Activated T-helper 2 cell treated with anti-CD3 and anti-CD28 coated beads, Interferon-gamma antibody, Interleukin-2, Interleukin-4, amounts not matched to agents 10 μg/mL and 5 μg/mL and 100 μg/mL, durations not matched to agents 14 hours and 24 hours and 36 hours (primary cell): ENCODE measurements at places on chromosomes 2 and 18. TPM values are rescaled to one million over a fixed set of nuclear protein-coding genes. Genes with fewer than 3 reads are reported as not detected.

DNA sequence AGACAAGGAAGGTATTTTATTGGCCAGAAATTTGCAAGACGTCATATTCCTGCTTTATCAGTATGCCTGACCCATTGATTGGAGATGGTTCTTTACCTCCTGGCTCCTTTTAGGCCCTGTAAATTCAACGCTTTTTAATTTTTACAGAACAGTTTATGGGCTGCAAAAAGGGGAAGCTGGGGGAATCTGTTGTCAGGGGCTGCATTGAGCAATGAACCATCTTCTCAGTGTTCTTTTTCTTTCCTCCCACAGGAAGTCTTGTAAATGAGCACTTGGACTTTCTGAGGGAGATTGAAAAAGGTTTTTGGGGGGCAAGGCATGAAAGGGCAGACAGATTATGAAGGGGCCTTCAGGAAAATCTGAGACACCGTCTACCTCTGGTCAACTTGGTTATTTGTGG lies 503.6 kb upstream of the TNP1 start:
- no peak for DNase-seq
- H3K4me3 ChIP-seq = no peak overlapping the region
- H3K4me1 ChIP-seq = no peaks in the 10 kb centered on the region
- no peaks in the 10 kb centered on the region for H3K36me3 ChIP-seq

DNA sequence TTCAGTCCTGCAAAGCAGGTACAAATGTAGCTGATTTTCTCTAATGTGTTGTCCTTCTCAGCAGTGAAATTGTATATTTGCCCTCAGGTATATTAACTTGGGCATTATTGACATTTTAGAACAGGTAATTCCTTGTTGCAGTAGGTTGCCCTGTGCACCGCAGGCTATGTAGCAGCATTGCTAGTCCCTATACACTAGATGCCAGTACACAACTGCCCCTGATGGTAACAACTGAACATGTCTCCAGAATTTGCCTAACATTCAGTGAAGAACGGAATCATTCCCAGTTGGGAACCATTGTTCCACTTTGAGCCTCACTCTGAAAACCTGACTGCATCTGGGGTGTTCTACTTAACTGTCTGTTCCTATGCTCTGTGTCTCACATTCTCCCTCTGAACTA lies 23.1 kb upstream of the TFPI start:
- peaks cover 4% of the 10 kb centered on the region for H3K4me1 ChIP-seq
- no peak overlapping the region for H3K27ac ChIP-seq
- no peaks in the 10 kb centered on the region for H3K36me3 ChIP-seq
- H3K27me3 ChIP-seq = no peaks in the 10 kb centered on the region
- H3K4me3 ChIP-seq = no peak overlapping the region
- no peak for DNase-seq

DNA sequence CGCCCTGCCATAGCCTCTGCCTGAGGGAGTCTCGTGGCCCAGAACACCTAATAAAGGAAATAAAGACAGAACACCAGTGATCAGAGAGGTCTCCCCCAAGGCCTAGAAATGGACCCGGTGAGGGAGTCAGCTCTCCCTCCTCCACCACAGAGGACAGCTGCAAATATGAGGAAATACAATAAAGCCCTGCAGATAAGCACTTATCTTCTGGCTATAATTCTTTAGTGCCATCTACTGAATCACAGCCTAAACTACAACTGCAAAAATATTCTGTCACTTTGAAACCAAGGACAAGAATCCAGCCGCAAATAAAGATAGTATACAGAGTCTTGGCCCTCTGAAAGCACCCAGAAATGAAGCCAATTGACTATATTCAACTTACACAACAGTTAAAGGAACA lies 42.4 kb upstream of the TACR1 start:
- H3K36me3 ChIP-seq = no peaks in the 10 kb centered on the region
- no peak for DNase-seq
- H3K4me3 ChIP-seq = no peak overlapping the region
- no peak overlapping the region for H3K27ac ChIP-seq
- no peaks in the 10 kb centered on the region for H3K4me1 ChIP-seq

GRCh38 chr2:29123617-29124349 lies 8.6 kb downstream of the CLIP4 start:
- no peak for DNase-seq
- H3K4me3 ChIP-seq = no peak overlapping the region
- H3K27me3 ChIP-seq = no peaks in the 10 kb centered on the region
- peaks cover 66% of the 10 kb centered on the region for H3K36me3 ChIP-seq
- H3K27ac ChIP-seq = no peak overlapping the region

- DNase-seq = no peak
- H3K4me3 ChIP-seq = no peak overlapping the region
- peaks cover 45% of the 10 kb centered on the region for H3K4me1 ChIP-seq
- peaks cover 42% of the 10 kb centered on the region for H3K36me3 ChIP-seq
- peak overlapping the region; percentile 81 for H3K27ac ChIP-seq
Observed at GRCh38 chr2:143263066-143263625, 133.9 kb downstream of the ARHGAP15 start.

GRCh38 chr18:48669180-48669675 lies 130.4 kb downstream of the CTIF start:
- DNase-seq = no peak
- no peaks in the 10 kb centered on the region for H3K4me1 ChIP-seq
- no peak overlapping the region for H3K4me3 ChIP-seq
- no peaks in the 10 kb centered on the region for H3K36me3 ChIP-seq
- no peak overlapping the region for H3K27ac ChIP-seq

GRCh38 chr2:43062058-43062457 lies 164.3 kb downstream of the ZFP36L2 start:
- no peak overlapping the region for H3K27ac ChIP-seq
- H3K4me3 ChIP-seq = no peak overlapping the region

DNA sequence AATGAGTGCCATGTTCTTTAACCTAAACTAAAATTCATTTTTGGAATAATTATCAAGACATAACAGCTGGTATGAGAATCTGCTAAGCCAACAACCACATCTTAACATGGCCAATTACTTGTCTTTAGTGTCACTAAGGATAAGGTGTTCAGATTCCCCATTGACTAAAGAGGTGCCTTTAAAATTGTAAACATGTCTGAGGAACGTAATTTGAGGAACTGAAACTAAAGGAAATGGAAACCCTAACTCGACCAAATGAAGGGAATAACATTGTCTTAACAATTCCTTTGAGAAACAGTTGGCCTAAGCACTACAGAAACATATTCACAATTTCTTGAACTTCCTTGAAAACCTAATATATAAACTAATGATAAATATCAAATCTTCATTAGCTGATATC lies 355.4 kb upstream of the GULP1 start:
- no peaks in the 10 kb centered on the region for H3K27me3 ChIP-seq
- no peaks in the 10 kb centered on the region for H3K36me3 ChIP-seq
- no peak overlapping the region for H3K27ac ChIP-seq
- H3K4me3 ChIP-seq = no peak overlapping the region
- no peaks in the 10 kb centered on the region for H3K4me1 ChIP-seq

GRCh38 chr18:36386150-36386920 lies 88.8 kb downstream of the FHOD3 start:
- no peak for DNase-seq
- H3K4me3 ChIP-seq = no peak overlapping the region
- no peak overlapping the region for H3K27ac ChIP-seq
- H3K36me3 ChIP-seq = no peaks in the 10 kb centered on the region
- H3K27me3 ChIP-seq = no peaks in the 10 kb centered on the region

DNA sequence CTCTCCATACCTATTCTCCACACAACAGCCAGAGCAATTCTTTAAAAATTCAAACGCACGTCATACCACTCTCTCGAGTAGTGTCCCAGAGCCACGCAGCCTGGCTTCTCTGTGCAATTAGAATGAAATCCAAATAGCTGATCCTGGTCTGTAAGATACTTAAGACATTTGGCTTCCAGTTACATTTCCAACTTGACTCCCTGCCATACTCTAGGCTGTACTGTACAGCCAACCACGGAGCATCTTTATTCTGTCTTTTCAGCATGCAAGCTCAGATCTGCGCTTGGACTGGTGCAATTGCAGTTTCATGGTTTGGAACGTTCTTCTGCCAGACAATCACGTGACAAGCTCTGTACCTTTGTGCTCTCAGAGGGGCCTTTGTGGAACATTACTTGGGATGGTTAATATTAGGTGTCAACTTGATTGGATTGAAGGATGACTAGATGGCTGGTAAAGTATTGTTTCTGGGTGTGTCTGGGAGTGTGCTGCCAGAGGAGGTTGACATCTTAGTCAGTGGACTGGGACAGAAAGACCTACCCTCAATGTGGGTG lies 325.6 kb downstream of the SOX11 start:
- no peaks in the 10 kb centered on the region for H3K27me3 ChIP-seq
- H3K4me1 ChIP-seq = no peaks in the 10 kb centered on the region
- H3K4me3 ChIP-seq = no peak overlapping the region
- DNase-seq = no peak

DNA sequence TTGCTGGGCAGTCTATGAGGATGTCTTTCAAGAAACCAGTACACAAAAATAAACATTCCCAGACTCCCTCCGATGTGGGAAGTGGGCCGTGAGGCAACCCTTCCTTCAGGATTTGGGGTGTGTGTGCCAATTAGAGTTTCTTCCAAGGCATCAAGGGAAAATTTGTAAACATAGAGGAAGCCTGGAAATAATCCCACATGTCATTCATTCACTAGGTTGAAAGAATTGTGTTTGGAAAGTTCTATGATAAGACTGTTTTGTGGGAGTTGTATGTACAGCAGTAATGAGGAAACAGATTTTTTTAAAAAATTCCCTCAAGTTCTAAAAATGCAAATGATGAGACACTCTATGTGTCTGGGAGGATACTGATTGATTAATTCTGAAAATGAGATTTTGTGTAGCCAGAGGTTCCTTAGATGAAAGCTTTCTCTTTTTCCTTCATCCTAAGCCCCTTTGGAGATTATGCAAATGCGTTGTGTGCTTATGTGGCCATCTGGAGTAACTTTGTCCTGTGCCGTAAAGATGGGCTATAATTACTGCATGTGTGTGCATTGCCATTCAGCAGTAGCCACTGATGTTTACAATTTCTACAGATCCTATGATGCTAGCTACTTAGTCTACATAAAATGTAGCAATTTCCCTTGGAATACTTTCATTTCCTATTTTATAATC lies 107.8 kb upstream of the TPO start:
- DNase-seq = no peak
- peaks cover 15% of the 10 kb centered on the region for H3K4me1 ChIP-seq
- H3K27me3 ChIP-seq = no peaks in the 10 kb centered on the region
- H3K36me3 ChIP-seq = no peaks in the 10 kb centered on the region

DNA sequence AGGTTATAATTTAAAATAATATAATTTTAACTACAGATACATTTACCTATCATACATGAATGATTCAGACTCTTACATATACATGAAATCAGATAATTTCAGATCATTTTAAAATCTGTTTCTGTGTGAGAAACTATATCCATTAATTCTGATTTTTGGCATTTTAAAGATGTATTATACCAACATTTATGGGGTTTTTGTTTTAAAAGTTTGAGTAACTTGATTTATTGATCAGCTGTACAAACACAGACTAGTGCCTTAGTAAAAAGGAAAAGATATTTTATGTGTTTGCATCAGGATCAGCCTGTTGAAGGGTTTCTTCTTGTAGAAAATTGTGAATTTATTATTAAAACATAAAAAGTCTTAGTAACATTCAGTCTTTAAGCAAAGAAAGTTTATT lies 59.9 kb downstream of the KIAA1328 start:
- no peak overlapping the region for H3K27ac ChIP-seq
- no peaks in the 10 kb centered on the region for H3K36me3 ChIP-seq
- H3K27me3 ChIP-seq = no peaks in the 10 kb centered on the region

DNA sequence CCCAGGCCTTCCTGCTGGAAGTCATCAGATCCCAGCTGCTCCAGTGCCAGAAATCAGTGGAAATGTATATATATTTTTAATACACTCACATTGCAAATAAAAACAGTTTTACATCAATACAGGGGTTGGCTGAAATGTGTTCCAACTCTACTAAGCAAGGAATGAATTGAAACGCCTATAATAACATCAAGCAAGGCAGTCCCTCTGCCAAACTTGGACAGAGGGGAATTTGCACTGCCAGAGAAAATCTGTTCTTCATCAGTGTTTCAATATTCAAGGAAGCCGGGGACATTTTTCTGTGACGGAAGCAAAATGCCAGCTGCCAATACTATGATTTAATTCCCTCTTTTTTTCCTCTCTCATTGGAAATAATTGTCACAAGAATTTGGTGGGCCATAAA lies 335.3 kb downstream of the TNS1 start:
- H3K4me3 ChIP-seq = no peak overlapping the region
- no peak for DNase-seq
- no peak overlapping the region for H3K27ac ChIP-seq
- H3K4me1 ChIP-seq = peaks cover 8% of the 10 kb centered on the region

DNA sequence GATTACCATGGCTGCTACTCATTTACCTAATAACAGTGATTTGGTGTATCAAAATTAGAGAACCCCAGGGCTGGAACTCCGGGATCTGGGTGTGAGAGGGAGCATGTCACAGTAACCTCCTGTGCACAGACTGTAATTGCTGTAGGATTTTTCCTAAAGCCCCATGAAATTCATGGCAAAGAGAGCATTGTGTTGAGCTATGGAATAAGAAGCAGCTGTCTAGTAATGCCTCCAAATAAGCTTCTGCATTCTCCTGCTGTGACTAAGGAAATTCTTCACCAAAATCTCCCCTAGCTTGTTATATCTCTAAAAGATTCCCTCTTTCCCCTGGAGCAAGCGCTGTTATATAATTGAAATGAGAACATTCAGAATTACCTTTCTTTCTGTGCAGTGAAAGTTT lies 158.1 kb upstream of the SPATS2L start:
- peaks cover 4% of the 10 kb centered on the region for H3K27me3 ChIP-seq
- H3K27ac ChIP-seq = no peak overlapping the region
- no peaks in the 10 kb centered on the region for H3K36me3 ChIP-seq
- no peaks in the 10 kb centered on the region for H3K4me1 ChIP-seq

DNA sequence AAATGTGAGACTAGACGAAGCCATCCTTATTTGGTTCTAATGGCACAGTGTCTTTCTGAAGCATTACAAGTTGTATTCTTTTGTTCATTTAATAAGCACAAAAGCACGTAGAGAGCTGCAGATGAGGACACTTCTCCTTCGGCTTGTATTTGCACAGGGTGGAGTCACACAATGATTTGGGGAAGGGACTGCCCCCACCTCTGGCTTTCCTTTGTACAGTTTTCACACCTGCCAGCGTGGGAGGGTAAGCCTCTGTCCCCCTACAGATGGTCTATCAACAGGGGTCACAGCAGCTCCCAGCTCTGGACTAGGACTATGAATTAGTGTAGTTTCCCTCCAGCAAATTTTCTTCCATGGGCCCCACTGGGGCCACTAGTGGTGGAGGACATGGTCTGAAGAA lies 108.2 kb upstream of the KLHL14 start:
- H3K27me3 ChIP-seq = no peaks in the 10 kb centered on the region
- H3K27ac ChIP-seq = no peak overlapping the region

The EML6 gene
- total RNA-seq = 0.23 and 0.25 TPM in 2 replicates

The CIB4 gene
- total RNA-seq = not detected in 2 replicates

The GBX2 gene
- total RNA-seq = not detected in 2 replicates

The ANKRD53 gene
- not detected in 2 replicates for total RNA-seq

The FSHR gene
- total RNA-seq = not detected in 2 replicates

The DYNC1I2 gene
- 65.9 and 69.5 TPM in 2 replicates for total RNA-seq

The MEMO1 gene
- 63.7 and 64.8 TPM in 2 replicates for total RNA-seq

The GULP1 gene
- total RNA-seq = not detected in 2 replicates
